ENCODE measurements at places on chromosomes 6 and 20. TPM values are rescaled to one million over a fixed set of nuclear protein-coding genes. Genes with fewer than 3 reads are reported as not detected.

Gene PPP1R16B
- total RNA-seq, result 15.3 TPM

Gene TMEM244
- not detected for total RNA-seq

Gene PRSS16
- total RNA-seq, result 17.9 TPM

Gene OR2J1
- total RNA-seq, result not detected

Gene MLN
- not detected for total RNA-seq

Gene NTSR1
- not detected for total RNA-seq

Gene LPA
- 3.6 TPM for total RNA-seq

Gene LINC00237
- total RNA-seq, result 2.0 TPM

Gene C20orf204
- total RNA-seq, result 5.0 TPM

Gene MAS1
- total RNA-seq, result not detected

Gene PSMG4
- 15.9 TPM for total RNA-seq

Gene ZNF217
- total RNA-seq, result 123 TPM

Gene CLPSL1
- not detected for total RNA-seq

Gene MAP3K4
- total RNA-seq, result 98.8 TPM

Gene PPDPF
- total RNA-seq, result 247 TPM

Gene RAB23
- total RNA-seq, result 21.0 TPM

Gene TBXT
- total RNA-seq, result 2.3 TPM

Gene SLC17A2
- total RNA-seq, result not detected

Gene KCNG1
- 84.4 TPM for total RNA-seq

Gene WTAP
- total RNA-seq, result 119 TPM

Gene DLK2
- total RNA-seq, result not detected

Gene BPIFB6
- not detected for total RNA-seq

Gene EEF1E1
- 46.6 TPM for total RNA-seq

Gene SS18L1
- 23.2 TPM for total RNA-seq

Gene CTCFL
- 0.33 TPM for total RNA-seq

Gene PGBD1
- total RNA-seq, result 8.4 TPM

Gene PRDM1
- 63.4 TPM for total RNA-seq

Gene ZC3H12D
- 0.42 TPM for total RNA-seq

Gene CCN6
- total RNA-seq, result not detected

Gene SNTA1
- total RNA-seq, result 8.2 TPM

Gene SPATS1
- not detected for total RNA-seq

Gene CDH4
- total RNA-seq, result 5.8 TPM

Gene PLCB1
- 16.5 TPM for total RNA-seq

Gene MEI4
- total RNA-seq, result 0.84 TPM

Gene LEMD2
- total RNA-seq, result 62.0 TPM

Gene RFX6
- 0.66 TPM for total RNA-seq

Gene TOX2
- total RNA-seq, result 2.4 TPM

Gene ZNFX1
- 8.6 TPM for total RNA-seq

Gene OLIG3
- total RNA-seq, result not detected

Gene SLC22A16
- total RNA-seq, result not detected

Gene GNAS-AS1
- total RNA-seq, result 9.3 TPM

Gene TGM3
- 0.29 TPM for total RNA-seq

Gene EDN3
- not detected for total RNA-seq

Gene APCDD1L
- 6.4 TPM for total RNA-seq

Gene RIMS1
- 1.1 TPM for total RNA-seq

Gene AGER
- 35.2 TPM for total RNA-seq

Gene TCF21
- total RNA-seq, result not detected

Gene RUNX2
- total RNA-seq, result 0.18 TPM

Gene YIPF3
- total RNA-seq, result 99.4 TPM

Gene PSORS1C2
- total RNA-seq, result not detected

Gene SLC17A3
- total RNA-seq, result not detected
